ENCODE measurements at places on chromosomes 16 and 17.

DNA sequence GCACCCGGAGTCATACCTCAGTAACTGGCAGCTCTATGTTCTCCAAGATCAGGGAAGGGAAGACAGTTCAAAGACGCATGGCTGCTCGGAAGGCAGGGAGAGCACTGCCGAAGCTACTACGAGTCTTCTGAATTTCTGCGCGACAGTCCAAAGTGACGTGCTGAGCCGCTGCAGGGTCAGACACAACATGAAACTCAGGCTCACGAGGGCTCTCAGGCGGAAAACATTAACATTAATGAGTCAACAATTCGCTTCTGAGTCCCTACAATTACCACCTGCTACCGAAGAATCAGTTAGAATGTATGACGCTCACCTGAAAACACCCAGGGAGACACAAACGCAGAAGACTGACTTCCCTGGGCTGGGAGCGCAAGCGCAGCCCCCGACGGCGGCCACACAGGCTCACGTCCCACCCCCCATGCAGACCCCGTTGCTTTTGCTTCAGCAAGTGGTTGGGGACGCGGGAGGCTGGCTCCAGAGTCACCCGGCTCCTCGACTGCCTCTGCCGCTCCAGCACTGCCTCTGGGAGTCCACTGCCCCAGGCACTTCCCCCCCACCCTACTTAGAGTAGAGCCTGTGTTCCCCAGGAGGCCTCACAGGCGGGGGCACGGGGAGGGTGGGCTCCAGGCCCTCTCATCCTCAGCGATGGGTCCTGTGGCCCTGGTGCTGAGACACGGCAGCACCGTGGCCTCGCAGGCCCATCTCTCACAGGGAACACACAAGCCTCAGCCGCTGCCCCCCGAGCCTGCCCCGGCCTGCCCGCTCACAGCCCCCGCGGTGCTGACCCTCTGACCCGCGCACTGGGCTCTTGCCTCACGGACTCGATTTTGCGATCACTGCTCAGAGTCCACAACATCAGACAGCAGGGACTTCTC, 38.9 kb downstream of the LMF1 start:
- DNase-seq = no peak

DNA sequence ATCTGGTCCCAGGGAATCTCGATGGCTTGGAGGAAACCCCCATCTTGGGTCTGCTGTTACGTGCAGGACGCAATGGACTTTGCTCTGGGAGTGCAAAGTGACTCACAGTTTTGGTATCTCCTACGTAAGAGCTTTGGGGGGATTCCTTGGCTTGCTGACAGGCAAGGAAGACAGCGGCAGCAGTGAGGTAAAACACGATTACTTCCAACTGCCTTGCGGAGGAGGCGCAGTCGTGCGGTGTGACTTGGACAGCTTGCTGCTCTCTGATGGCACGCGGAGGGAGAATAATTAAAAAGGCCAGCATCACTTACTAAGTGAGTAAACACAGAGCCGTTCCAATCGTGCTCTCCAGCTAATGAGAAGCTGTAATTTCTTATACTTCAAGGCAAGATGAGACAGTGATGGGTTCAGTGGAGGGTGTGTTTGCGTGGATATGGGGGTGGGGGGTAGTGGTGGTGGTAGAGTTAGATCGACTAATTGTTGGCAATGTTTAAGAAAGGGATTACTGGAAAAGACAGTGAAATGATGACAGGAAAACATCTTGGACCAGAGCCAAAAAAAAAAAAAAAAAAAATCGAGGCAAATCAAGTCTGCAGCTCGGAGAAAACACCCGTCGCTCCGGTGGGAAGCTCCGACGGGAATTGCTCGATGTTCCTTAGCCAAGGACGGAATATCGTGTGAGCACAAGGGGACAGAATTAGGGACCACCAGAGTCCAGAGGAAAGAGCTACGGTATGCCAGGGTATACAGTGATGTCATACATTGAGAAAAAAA, 184.8 kb upstream of the ZFHX3 start:
- DNase-seq = peak; percentile 11

- DNase-seq = no peak
Measured at GRCh38 chr16:66400503-66401380, 26.4 kb upstream of the BEAN1 start.

DNA sequence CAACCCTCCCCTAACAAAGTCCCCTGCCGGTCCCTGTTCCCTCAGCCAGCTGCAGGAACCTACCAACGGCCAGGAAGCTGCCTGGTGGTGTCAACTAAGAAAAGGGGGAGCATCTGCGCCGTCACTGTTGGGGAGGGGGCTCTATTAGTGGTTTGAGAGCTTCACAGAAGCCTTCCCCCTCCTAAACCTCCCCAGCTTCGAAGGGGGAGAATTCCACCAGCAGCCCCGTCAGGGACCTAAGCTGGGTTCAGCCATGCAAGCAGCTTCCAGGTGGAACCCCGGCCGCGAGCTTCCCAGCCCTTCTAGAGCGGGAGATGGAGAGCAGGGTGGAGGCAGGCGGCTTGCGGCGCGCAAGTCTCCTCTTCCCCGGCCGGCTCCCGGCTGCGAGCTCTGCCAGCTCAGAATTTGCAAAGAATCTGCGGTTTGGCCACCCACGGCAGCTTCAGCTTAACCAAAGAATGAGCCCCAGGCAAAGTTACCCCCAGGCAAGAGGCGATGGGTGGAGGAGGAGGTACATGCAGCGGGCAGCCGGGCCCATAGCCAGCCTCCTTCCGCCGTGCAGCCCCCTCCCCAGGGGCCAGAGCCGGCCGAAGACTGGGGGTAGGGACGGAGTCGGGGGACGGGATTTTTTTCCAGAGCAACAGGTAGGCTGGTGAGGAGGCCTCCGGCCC, 33.7 kb downstream of the DDX19A start:
- DNase-seq = peak; percentile 89

DNA sequence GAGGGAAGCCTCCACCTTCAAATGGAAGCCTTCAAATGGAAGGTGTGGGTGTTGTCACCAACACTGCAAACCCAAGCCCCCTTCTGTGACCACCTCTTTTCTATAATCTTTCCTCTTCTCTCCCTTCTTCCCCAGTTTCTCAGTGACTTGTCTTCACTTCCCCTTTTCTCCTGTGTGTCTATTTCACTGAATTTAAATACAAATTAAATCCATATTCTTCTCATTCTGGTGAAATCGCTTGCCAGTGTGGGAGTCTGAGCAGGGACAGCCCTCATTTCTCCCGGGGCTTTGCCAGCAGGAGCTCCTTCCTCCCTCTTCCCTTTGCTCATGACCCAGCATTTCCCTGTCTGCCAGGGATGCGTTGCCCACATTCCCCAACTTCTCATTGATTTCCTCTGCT, 6.4 kb upstream of the ITGAX start:
- no peak for DNase-seq

GRCh38 chr17:61397086-61397842, 2.4 kb upstream of the TBX2 start:
- no peak for DNase-seq

DNA sequence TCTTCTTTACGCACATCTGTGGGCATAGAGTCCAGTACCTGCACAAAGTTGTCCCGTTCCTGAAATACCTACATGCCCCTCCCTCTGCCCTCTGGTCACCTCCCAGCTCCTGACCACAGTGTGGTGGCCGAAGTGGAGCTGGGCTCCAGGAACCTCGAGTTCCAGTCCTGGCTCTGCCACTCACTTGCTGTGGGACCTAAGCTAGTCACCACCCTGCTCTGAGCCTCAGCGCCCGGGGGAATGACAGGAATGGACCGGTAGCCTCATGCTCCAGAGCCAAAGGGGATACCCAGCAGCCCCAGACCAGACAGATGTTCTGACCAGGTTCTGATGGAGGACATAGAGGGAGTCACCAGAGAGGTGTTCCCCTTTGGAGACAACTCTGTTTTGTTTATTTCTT, 26.7 kb upstream of the ITGA3 start:
- DNase-seq = no peak

GRCh38 chr17:45757431-45758218, 26.5 kb upstream of the CRHR1 start:
- no peak for DNase-seq

GRCh38 chr17:51703361-51704341, 443.3 kb downstream of the UTP18 start:
- no peak for DNase-seq

- DNase-seq = no peak
Measured at GRCh38 chr16:1308036-1308976, 1.1 kb upstream of the UBE2I start.

- DNase-seq = peak; percentile 91
Measured at GRCh38 chr17:42517516-42517915, 18.5 kb upstream of the NAGLU start.

GRCh38 chr16:31010585-31011325, at the start of gene STX1B:
STX1B (minus strand) TSS chr16:31010638; CDS start chr16:31010396, 242 bp downstream.
- DNase-seq = peak; percentile 58

DNA sequence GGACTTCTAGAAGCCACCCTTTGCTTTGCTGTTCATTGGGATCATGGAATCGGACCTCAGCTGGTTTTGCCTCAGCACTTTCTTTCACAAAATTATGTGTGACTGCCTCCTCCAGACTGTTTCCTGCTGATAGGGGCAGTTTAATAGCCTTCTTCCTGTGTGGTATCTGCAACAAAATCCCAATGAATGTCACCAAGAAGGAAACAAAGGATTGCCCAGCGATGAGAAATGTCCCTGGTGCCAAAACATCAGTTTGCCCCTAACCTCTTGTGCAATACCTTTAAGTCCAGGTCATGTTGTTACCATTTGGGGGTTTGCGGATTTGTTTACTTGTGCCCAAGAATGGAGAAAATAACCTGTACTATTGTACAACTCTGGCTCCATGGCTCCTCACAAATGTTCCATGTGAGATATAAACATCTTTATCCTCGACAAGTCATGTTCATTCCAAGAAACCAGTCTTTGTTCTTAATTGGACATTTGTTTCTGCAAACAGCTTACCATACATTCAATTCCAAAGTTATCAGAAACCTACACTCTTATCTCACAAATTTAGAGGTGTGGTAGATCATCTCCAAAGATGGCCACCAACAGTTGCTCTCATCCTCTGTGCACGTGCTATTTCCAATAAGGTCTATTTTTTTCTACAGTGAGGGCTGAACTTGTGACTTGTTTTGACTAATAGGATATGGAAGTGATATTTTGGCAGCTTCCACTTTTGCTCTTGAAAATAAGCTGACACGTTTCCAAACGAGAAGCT, 14.8 kb downstream of the TAC4 start:
- DNase-seq = no peak

GRCh38 chr17:4947010-4947410, 1.3 kb downstream of the PFN1 start:
- DNase-seq = no peak

GRCh38 chr17:38599398-38599856, 6.3 kb downstream of the SRCIN1 start:
- no peak for DNase-seq

DNA sequence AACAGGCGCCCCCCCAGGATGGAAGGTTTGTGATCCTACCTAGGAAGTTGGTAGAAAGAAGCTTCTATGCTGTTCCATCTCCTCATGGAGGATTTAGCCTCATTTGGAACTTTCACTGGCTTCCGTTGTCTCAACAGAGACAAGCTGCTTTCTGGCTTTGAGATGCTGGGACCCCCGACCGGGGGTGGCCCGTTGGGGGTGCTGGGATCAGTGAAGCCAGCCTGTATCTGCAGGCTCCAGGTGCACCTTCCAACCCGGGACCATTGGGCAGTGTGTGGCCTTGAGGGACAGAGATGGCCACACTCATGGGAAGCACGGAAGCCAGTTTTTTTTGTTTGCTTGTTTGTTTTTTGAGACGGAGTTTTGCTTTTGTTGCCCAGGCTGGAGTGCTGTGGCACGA, 15.4 kb downstream of the CIBAR2 start:
- DNase-seq = no peak

GRCh38 chr16:52227851-52228250, 319.1 kb downstream of the TOX3 start:
- no peak for DNase-seq

GRCh38 chr16:59886021-59886420, 1151.9 kb upstream of the GOT2 start:
- peak; percentile 13 for DNase-seq

DNA sequence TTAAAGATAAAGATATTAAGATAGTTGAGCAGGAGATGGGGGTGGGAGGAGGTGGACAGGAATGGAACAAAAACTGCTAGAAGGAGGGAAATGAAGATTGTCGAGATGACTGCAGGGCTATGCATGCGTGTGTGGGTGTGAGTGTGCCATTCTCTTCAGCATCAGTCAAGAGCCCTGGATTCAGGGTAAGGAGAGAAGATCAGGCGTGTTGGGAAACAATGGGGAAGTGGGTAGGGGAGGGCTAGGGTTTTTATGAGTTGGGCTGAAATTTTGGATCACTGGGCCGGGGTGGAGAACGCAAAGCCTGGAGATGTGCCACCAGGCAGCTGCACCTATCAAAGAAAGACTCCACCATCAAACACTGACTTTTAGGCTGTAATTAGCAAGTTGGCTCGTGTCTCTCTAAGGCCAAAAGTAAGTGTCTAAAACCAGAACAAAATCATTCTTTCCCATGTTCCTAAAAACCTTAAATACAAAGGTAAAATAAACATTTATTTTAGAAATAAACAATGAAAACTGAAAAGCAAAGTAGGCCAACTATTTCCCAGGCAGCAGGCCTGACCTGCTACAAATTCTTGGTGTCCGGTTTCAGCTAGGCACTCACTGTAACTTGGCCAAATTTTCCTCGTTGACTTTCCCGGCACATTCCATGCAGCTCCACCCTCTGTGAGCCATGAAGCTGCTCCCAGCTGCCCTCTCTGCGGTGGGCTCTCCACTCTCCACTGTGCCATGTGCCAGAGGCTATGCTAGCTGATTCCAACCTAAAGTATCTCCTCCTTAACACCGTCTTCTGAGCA, 4.2 kb downstream of the CDRT4 start:
- peak; percentile 87 for DNase-seq

Data from SJCRH30 (cell line).